Smooth muscle cell of the pulmonary artery (primary cell): ENCODE measurements at places on chromosomes 3 and 15. TPM values are rescaled to one million over a fixed set of nuclear protein-coding genes. Genes with fewer than 3 reads are reported as not detected.

The HCLS1 gene
- 0.76 and 2.2 TPM in 2 replicates for total RNA-seq

The FSTL1 gene
- total RNA-seq, result 1,906 and 3,109 TPM in 2 replicates

The GPR160 gene
- 0.13 and 0.26 TPM in 2 replicates for total RNA-seq

The ZBTB20 gene
- total RNA-seq, result 19.0 and 23.3 TPM in 2 replicates

The C3orf22 gene
- not detected in 2 replicates for total RNA-seq

The CD96 gene
- total RNA-seq, result 0.07 and 0.13 TPM in 2 replicates

The PLIN1 gene
- 0.23 and 0.33 TPM in 2 replicates for total RNA-seq

The MUC20 gene
- total RNA-seq, result 0.20 and 0.50 TPM in 2 replicates

The LEO1 gene
- 21.8 and 23.9 TPM in 2 replicates for total RNA-seq

The ST8SIA2 gene
- 0.13 TPM in 1 of 2 replicates, not detected in the other for total RNA-seq

The B3GALNT1 gene
- total RNA-seq, result 21.2 and 34.3 TPM in 2 replicates

The ARL6 gene
- 11.4 and 13.6 TPM in 2 replicates for total RNA-seq

The EPHA6 gene
- total RNA-seq, result not detected in 2 replicates

The GP9 gene
- not detected in 2 replicates for total RNA-seq

The ST3GAL6 gene
- total RNA-seq, result 6.4 and 19.9 TPM in 2 replicates

The TIPIN gene
- 7.4 and 12.9 TPM in 2 replicates for total RNA-seq

The RLBP1 gene
- total RNA-seq, result not detected in 2 replicates

The ABI3BP gene
- 148 and 149 TPM in 2 replicates for total RNA-seq

The MEX3B gene
- 7.2 and 11.9 TPM in 2 replicates for total RNA-seq

The EPHB1 gene
- total RNA-seq, result 0.69 and 0.98 TPM in 2 replicates

The CACNA1D gene
- 0.07 and 0.46 TPM in 2 replicates for total RNA-seq

The LDHAL6B gene
- total RNA-seq, result not detected in 2 replicates

The DAZL gene
- total RNA-seq, result not detected in 2 replicates

The NDUFAF3 gene
- 86.3 and 95.6 TPM in 2 replicates for total RNA-seq

The KIF7 gene
- total RNA-seq, result 14.3 and 19.9 TPM in 2 replicates

The TMEM45A gene
- 92.2 and 160 TPM in 2 replicates for total RNA-seq

The TM4SF18 gene
- 0.07 and 0.72 TPM in 2 replicates for total RNA-seq

The ATP10A gene
- total RNA-seq, result 14.9 and 16.4 TPM in 2 replicates
